Stimulated activated CD4-positive, alpha-beta T cell treated with anti-CD3 and anti-CD28 coated beads, TNF-alpha, amount 100 ng/mL, for 1 hour (primary cell): ENCODE measurements at places on chromosomes 1 and 21.

DNA sequence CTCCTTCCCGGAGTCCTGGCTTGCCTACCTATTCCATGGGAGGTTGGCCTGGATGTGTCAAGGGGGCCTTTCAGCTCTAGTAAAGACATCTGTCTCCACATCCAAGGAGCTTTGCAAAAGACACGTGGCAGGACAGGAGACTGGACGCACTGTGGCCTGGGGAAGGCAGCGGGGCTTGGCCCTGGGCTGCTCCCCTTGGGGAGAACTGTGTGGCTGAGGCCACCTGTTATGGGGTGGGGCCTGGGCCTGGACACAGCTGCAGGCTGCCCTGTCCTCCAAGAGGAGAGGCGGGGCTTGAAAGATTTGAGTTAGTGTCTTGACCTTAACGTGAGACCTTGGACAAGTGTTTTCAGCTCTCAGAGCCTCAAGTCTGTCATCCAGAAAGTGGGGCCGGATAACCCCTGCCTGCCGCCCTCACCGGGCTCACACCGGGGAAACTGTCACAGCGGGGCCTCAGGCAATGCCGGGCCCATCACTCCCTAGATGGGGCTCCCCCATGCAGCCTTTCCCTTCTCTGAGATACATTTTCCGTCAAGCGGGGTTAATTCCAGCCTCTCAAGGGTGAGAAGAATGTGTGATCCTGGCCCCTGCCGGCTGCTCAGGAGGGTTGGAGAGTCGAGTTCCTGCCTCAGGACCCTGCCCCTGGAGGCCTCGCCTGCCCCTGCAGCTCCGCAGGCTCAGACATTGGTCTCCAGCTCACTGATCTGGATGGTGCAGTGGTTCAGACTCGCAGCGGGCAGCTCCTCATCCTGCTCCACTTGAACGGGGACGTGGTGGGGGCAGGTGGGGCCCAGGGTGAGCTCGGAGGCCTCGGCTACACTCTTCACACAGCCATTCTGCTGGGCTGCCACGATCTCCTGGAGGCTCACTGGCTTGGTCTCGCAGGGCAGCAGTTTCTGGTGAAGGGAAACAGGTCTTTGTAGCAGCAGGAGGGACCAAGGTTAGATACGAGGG, 25.6 kb downstream of the PODN start:
- no peak for DNase-seq

- no peak for DNase-seq
Measured at GRCh38 chr1:54850069-54850730, 36.8 kb downstream of the DHCR24 start.

- DNase-seq: no peak
Measured at GRCh38 chr1:185063719-185064118, 18.4 kb downstream of the RNF2 start.

DNA sequence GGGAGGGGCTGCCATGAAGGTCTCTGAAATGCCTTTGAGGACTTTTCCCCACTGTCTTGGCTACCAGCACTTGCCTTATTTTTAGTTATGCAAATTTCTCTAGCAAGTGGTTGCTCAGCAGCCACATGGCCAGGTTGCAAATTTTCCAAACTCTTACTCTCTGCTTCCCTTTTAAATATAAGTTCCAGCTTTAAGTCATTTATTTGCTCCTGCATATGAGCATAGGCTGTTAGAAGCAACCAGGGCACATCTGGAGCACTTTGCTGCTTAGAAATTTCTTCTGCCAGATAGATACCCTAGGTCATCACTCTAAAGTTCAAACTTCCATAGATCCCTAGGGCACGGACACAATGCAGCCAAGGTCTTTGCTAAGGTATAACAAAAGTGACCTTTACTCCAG, 44.8 kb downstream of the DDAH1 start:
- no peak for DNase-seq

- no peak for DNase-seq
Measured at GRCh38 chr1:217089361-217090014, 366.3 kb upstream of the ESRRG start.

DNA sequence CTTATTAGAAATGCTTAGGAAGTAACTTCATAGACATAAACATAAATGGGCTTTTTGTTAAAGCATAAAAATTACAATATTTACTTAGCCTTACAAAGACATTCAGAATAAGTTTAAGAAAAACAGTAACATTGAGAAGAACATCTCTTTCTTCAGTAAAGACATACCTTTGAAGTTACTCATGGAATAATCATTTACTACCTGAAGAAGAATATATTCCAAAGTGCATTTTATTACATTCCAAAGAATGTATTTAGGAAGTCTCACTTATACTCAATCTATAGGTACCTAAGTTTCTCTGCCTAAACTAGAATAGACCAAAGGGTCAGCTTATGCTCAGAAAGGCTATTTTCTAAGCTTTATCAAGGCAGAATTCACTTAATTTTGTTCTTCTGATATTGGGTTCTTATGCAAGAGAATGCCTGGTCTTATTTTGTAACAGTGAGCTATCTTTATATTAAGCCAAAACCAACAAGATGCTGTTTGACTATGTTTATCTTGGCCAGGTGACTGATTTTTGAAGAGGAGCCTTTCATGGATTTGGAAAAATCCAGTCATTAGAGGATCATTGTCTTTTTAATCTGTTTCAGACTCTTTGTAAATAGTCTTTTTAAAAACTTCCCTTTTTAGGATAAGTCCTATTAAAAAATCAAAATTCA, 110.1 kb downstream of the OLFML2B start:
- DNase-seq: no peak

GRCh38 chr1:46204406-46204742, 1.2 kb downstream of the LURAP1 start:
- DNase-seq: no peak

DNA sequence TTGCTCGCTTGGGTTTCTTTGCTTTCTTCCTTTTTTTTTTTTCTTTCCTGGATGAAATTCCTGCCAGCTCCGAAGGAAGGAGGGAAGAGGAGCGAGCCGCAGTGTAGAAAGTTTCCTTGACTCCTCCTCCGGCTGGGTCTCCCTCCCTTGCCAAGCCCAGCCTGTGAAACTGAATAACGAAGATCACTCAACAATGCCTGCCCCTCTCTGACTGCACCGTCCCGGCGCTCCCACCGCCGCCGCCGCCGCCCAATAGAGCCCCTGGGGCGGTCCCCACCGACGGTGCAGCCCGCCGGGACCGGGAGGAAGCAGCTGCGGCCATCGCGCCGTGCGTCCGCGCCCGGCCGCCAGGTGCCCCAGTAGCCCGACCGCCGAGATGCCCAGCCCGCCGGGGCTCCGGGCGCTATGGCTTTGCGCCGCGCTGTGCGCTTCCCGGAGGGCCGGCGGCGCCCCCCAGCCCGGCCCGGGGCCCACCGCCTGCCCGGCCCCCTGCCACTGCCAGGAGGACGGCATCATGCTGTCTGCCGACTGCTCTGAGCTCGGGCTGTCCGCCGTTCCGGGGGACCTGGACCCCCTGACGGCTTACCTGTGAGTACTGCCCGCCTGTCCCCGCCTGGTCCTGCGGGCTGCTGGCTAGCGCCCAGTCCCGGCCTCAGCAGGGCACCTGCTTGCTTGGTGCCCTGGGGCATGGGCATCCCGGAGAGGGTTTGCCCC, at the start of gene LGR6:
Gene LGR6, plus strand, starts transcription at position 186 of the 714 bp plus-strand sequence. Its CDS starts 191 bp downstream, at position 377.
- DNase-seq: no peak

- no peak for DNase-seq
Measured at GRCh38 chr1:76866566-76866965, 714 bp upstream of the ST6GALNAC5 start.

- no peak for DNase-seq
Measured at GRCh38 chr1:223611936-223612335, 53.6 kb downstream of the CAPN8 start.

DNA sequence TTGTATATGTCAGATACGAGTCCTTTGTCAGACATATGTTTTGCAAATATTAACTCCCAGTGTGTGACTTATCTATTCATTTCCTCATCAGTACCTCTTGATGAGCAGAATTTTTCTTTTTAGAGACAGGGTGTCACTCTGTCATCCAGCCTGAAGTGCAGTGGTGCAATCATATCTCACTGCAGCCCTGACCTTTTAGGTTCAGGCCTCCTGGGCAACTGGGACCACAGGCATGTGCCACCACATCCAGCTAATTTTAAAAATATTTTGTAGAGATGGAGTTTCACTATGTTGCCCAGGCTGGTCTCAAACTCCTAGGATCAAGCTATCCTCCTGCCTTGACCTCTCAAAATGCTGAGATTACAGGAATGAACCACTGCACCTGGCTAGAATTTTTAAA, 93.0 kb downstream of the HLCS start:
- no peak for DNase-seq

DNA sequence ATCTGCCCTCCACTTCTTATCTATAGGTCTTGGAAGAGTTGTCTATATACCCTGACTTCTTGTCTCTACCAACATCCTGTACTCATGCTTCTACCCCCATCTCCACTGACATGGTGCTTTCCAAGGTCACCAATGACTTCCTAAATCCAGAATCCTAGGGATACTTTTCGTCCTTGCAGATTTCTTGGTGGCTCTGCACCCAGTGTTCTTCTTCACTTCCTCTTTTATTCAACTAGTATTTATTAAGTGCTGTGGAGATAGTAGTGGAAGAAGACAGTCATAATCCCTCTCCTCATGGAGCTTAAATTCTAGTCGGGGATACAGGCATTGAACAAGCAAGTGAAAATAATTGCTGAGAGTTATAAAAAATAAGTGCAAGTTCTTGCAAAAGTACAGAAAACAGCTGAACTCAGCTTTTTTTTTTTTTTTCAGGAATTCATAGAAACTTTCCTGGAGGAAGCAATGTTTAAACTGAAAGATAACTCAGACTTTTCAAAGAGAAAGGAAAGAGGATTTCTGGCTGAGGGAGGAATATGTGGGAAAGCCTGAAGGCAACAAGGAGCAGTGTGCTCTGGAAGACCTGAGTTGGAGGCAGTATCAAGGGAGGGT, 38.2 kb upstream of the CYP4B1 start:
- no peak for DNase-seq
